GM06990 (cell line): ENCODE measurements at places on chromosomes 11 and 22.

DNA sequence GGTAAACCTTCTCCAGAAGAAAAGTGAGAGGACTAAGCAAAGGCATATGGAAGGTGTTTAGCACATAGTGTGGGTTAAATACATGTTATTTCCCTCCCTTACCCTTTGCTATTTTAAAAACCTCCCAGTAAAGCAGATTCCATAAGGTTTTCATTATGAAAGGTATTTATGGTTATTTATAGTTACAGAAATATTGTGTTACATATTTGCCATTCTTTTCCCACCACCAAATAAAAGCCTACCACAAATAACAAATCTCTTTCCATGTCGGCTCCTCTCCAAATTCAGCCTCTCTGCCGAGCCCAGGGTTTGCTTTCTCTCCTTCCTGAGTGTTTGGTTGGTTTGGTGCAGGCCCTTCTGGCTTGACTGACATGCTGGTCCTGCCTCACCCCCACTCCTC, 64.4 kb downstream of the INSC start:
- no peak for DNase-seq

DNA sequence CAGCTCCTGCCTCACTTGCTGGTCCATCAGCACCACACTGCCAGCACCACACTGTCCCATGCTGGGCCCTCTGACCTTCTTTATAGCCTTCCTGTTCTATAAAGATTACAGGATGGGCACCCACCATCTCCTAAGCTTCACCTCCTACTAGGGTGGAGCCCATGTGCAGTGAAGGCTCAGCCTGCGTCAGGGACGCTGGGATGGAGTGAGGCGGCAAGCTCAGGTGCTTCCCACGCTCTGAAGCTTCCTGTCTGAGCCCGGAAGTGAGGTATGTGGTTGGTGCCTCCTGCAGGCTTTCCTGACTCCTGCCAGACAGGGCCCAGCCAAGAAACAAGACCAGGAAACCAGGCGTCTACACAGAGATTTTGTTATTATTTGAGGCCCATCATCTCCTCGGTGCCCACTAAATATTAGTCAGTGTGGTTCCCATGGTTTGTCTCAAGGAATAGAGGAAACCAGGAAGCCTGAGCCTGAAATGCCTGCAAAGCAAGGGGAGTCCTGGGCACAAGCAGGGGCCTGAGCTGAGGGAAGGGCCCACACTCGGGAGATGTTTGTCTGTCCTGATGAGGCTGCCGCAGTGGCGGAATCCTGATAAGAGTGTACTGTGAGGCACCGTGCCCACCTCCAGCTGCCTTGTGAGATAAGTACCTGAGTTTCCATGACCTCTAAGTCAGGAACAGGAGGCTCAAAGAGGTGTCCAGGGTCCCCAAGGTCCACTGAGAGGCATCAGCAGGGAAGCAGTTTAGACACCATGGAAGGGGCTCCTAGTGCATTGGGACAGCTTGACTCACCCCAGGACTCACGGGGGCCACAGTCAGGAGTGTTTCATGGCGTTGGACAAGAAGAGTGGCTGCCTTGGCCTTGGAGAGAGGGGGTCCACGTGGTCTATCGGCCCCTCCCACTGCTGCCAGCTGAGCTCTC, 22.0 kb downstream of the RSPH14 start:
- DNase-seq: no peak

DNA sequence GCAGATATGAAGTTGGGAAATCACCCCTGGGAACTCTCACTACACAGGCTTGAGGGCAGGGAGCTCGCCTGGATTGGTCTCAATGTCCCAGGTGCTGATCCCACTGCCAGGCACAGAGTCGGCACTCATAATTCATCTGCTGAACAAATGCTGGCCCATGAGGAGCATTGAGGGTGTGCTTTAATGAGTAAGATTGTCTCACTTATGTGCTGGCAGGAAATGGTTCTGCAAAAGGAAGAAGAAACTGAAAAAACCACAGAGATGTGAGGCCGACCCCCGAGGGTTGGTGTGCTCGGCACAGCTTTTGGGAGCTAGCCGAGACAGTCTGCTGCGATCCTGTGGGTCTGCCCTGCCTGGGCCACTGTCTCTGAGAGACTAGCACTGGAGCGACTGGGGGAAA, 9.4 kb downstream of the PLAAT2 start:
- peak; percentile 67 for DNase-seq

GRCh38 chr22:23291806-23292452, 111.6 kb downstream of the BCR start:
- DNase-seq: peak; percentile 46

DNA sequence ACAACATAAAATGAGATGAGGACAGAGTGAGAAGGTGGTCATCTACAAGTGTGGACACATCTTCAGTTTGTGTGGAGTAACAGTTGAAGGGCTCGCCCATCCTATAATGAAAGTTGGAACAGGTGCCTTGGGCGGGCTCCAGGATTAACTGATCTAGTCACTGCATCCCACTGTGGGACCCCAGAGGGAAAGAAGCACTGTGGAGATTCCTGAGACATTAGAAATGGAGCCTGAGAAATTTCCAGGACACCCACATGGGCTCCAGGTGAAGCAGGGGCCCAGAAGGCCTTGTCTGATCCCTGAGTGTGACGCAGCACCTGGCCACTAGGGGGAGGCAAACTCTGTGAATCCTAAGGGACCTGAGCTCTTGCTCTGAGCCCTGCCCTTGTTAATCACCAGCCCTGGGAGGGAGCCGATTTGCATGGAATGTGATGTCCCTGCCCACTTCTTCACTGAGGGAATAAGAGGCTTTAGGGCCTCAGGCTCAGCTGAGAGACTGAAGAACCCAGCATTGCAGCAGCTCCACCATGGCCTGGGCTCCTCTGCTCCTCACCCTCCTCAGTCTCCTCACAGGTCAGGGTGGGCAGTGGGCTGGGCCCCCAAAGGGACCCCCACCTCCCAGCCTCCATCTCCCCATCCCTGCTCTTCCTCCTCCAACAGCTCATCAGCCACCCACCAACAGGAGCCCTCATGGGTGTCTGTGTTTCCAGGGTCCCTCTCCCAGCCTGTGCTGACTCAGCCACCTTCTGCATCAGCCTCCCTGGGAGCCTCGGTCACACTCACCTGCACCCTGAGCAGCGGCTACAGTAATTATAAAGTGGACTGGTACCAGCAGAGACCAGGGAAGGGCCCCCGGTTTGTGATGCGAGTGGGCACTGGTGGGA, 98.4 kb downstream of the VPREB1 start:
- peak; percentile 45 for DNase-seq

- no peak for DNase-seq
These were observed 3.2 kb upstream of the THY1 start for GRCh38 chr11:119426142-119426541.

GRCh38 chr11:6531267-6531752, 34.2 kb downstream of the DNHD1 start:
- DNase-seq: no peak

DNA sequence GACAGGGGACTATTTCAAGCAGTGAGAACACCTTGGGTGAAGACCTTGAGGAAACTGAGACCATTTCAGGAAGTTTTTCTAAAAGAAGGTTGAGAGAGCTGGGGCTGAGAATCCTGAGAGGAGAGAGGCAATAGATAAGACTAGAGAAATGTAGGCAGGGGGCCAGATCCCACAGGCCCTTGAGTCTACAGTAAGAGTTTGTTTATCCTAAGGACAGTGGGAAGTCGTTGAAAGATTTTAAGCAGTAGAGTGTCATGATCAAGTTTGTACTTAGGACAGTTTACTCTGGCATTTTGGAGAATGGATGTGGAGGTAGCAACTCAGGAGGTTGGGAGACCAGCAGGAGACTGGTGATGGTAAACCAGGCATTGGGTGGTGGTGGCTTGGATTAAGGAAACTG, 17.1 kb downstream of the HSD17B12 start:
- no peak for DNase-seq

DNA sequence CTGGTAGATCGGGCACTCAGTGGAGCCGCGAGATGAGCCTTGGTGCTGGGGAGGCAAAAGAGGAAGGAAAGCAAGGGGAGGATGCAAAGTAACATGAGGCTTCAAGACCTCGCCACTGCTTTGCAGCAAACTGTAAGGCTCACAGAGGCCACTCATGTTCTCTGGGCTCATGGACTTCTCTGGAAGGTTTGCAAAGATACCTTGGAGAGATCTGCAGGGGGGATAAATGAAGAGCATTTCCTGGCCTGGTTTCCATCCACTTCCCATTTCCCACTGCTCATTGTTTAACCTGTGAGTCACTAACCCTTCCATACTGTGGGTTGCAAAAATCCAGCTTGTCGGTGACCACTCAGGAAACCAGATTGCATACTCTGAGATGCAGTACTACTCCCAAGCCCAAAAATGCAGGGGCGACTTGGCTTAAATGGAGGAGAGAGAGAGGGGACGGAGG, 38.5 kb downstream of the OSBP2 start:
- DNase-seq: no peak

GRCh38 chr22:27870234-27871191, 48.5 kb downstream of the PITPNB start:
- no peak for DNase-seq

DNA sequence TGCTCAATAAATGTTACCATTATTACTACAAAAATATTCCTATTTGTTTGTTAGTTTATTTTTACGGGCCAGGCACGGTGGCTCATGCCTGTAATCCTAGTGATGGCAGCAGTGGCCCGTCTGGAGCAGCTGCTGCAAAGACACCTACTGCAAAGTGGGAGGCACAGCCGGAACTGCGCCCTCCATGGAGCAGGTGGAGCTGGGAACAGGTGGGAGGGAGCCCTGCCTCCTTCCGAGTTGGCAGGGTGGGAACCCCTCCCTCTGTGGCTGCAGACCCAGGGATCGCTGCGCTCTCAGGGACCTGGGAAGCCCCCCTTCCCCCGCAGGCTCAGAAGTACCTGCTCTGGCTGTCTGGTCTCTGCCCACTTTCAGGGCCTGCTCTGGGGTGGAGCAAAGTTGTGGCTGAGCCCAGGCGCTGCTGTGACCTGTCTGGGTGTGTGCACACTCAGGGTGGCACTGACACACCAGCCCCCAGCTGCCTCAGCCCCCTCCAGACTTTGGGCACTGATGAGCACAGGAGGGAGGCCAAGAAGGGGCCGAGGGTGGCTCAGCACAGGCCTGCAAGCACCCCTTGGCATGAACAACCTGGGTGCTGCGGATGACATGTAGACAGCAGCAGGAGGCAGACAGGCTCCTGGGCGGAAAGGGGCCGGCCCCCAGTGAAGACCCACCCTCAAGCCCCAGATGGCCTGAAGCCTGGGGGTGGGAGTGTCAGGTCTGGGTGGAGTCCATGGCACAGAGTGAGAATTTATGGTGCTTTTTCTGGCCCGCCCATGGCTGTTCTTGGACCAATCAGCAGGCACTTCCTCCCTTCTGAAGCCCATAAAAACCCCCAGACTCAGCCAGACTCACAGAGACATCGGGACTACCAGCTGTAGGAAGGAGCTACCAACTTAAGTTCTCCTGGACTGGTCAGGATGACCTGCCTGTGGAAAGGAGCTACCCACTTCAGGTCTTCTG, 103.7 kb upstream of the CLMP start:
- DNase-seq: no peak

- DNase-seq: no peak
These were observed 2.4 kb upstream of the SCGB2A2 start for GRCh38 chr11:62267576-62267975.

GRCh38 chr22:49142296-49142695, 685.4 kb downstream of the BRD1 start:
- no peak for DNase-seq
